Retinal pigment epithelial cell (primary cell): ENCODE measurements at places on chromosomes 1 and 21.
A peak's percentile ranks its signal among the peaks of the same experiment; 100 is the strongest.

GRCh38 chr1:246572785-246573184 is 6.5 kb downstream of the CNST start:
- no peak for DNase-seq

DNA sequence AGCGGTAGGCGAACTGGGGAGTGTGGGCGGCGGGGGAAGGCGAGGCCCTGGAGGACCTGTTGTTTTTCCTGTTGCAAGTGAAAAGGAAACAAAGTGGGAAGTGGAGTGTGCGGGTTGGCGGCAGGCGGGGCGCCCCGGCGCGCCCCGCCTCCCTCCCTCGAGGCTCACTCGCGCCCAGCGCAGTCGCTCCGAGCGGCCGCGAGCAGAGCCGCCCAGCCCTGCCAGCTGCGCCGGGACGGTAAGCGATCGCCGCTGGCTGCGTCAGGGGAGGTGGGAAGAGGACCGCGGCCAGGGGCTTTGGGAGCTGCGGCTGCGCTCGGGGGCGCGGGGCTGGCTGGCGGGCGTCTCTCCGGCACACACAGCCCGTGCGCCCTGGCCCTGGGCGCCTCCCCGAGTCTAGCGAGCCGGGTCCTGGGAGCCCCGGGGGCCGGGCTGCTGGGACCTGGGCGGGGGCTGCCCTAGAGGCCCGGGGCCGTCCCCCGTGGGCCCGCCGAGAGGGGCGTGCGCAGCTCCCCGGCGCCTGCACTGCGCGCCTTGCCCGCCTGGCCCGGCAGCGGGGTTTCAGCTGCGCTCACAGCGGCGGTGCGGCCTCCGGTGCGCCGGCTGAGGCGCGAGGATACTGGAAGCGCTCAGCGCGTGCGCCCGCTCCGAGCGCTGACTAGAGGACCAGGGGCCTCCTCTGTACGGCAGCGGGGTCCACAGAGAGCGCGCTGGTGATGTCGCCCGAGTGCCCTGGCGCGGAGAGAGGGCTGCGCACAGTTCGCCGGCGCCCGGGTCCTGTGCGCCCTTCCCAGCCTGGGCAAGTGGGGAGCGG is at the start of gene PIK3CD:
TSS of gene PIK3CD (plus strand) at position 167 of the 814 bp plus-strand sequence. CDS start 58,725 bp downstream, outside the sequence.
- no peak for DNase-seq

DNA sequence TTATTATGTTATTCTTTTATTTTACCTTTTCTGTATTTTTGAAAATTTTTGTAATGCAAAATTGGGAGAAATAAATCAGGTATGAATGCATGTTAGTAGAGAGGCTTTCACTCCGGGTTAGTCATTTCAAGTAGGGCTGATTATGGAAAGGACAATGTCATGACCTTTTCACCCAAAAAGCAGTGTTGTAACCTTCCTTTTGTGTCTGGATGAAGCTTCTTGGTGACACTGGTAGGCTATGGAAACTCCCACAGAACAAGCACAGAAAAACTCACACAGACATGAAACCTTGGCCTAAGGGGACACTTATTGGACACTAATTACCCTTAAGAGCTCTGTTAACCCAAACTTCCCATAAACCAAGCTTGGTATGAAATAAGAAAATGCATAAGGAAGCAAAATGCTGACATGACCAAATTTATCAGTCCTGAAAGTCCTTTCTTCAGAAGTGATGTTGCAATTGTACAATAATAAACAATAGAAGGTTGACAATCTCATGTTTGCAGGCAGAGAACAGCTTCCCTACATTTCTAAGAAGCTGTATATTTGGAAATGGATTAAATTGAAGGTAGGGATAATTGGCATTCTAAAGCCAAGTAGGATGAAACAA is 70.0 kb upstream of the KCNJ15 start:
- DNase-seq: no peak

DNA sequence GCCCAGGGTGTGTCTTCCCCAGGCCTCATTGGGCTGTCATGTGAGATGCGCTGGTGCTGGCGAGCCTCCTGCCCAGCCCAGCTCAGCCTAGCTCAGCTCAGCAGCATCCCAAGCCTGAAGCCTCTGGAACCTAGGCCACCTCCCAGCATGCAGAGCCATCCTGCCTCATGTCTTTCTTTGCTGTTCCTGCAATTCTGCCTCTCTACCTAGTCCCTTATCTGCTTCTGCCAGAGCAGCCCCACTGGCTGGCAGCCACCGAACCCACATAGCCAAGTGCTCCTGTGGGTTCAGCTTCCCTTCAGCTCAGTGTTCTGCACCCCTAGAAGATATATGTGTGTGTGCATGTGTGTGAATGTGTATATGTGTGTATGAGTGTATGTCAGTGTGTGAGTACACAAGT is 291.5 kb upstream of the VAMP3 start:
- DNase-seq: no peak

DNA sequence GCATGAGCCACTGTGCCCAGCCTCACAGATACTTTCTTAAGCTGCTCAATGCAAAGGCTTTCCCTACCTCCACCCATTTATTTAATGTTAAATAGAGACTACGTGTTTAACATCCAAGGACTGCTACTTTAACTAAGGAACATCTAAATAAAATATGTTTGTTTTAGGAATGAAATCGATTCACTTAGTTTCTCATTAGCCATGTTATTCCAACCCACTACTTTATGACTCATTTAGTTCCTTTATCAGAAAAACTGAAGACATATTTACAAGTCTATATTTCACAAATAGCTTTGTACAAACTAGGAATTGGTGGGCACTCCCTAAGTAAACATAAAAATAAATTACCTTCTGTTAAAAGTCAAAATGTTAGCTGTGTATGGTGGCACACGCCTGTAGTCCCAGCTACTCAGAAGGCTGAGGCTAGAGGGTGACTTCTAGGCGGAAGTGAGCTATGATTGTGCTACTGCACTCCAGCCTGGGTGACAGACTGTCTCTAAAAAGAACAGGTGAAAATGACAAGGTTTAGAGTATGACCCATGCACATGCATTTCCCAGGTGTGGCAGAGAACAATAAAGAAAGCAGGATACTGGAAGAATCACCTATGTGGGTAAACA is 39.9 kb upstream of the AK4 start:
- DNase-seq: no peak

DNA sequence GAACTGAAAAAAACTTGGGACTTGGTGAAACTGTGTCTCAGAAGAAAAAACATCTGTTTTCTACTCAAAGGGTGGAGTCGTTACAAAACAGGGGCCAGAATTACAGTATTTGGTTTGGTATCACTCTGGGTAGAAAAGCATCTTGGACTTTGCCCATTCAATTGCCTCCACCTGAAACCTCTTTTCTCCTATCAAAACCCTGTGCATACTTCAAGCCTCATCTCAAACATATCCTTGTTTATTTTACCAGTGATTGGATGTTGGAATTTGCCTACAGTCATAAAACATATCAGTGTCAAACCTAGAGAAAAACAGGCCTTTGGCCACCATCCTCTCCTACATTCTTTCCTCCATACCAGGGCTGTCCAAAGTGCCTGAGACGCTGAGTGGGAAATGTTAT is 281.5 kb downstream of the PLPP3 start:
- no peak for DNase-seq

DNA sequence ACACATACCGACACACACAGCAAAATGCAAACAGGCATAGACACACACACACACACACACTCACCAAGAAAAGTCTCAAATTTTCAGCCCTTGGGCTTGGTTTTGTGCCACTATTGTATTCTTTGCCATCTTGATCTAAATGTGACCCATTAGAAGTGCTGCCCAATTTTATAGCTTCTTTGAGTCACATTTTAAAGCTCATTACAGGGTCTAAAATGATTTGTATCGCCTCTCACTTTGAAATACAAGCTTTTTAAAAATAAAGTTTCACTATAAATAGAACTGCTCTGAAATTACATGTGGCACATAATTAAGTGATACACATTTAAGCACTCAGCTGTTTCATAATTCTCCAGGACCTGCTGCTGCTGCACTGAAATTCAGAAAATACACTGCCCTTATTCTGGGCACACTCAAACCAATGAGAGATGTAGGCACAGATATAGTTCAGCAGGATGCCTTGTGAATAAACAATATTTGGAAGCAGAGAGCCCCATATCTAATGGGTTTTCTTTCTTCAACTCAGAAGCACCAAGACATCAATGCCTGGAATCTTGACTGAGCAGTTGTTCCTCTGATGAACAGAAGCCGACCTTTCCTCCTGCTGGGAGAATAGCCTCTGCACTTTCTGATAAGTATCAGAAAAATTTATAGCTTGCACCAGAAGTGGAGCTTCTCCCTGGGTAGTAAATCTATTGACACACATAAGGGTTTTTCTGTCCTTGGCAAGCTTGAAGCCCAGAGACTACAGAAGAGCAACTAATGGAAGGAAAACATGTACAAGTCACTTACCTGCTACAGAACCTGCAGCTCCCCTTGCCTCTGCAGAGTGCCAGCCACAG is 37.0 kb upstream of the PLPPR4 start:
- no peak for DNase-seq

DNA sequence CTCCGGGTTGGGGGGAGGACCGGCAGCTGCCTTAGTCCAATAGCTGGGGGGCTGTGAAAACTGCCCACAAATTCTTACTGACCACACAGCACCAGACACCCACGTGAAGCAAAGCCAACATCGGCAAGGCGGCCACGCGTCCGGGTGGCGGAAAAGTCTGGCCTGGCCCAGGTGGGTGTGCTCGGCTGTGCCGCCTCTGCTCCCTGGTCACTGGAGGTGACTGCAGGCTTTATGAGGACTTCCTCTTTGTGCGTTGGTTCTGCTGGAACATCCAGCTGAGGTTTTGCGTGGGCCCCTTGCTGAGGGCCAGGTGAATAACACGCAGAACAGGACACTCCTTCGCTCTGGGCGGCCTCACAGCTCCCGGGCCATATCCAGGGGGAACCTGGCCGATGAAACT is 35.4 kb downstream of the FAAP20 start:
- DNase-seq: no peak

DNA sequence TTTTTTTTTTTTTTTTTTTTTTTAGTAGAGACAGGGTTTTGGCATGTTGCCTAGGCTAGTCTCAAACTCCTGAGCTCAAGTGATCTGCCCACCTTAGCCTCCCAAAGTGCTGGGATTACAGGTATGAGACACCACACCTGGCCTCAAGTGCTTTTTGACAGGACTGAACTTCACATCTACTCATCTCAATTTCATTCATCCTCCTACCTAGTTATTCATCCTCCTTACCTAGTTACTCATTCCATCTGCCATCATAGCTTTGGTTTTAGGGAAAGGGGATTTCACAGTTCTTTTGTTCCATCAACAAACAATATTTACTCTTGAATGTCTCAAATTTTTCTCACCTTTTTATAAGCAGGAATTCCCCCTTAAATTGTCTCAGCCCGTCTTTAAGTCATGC is 38.6 kb upstream of the RALGPS2 start:
- no peak for DNase-seq

GRCh38 chr21:41506611-41507520 is 1.1 kb downstream of the TMPRSS2 start:
- DNase-seq: no peak

DNA sequence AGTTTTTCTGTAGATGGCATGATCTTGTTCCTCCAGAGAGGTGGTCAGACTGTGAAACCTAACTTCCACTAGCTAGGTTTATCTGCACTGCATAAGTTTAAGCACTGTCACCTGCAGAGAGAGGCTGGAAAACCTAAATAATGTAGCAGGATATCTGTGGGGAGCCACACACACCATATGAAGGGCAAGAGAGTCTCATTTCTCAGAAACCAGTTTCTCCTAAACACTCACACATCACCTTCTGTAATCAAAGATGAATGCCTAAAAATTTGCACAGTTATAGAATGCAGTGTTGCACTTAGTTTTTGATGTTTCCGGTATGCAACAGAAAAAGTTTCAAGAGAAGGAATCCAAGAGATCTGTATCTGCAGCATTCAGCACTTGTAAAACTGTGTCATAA is 654.6 kb downstream of the ADGRL2 start:
- DNase-seq: no peak

- peak; percentile 93 for DNase-seq
These were observed 7.2 kb upstream of the SEMA4A start for GRCh38 chr1:156146020-156146768.

- no peak for DNase-seq
These were observed 14.6 kb downstream of the PALMD start for GRCh38 chr1:99660496-99660895.

DNA sequence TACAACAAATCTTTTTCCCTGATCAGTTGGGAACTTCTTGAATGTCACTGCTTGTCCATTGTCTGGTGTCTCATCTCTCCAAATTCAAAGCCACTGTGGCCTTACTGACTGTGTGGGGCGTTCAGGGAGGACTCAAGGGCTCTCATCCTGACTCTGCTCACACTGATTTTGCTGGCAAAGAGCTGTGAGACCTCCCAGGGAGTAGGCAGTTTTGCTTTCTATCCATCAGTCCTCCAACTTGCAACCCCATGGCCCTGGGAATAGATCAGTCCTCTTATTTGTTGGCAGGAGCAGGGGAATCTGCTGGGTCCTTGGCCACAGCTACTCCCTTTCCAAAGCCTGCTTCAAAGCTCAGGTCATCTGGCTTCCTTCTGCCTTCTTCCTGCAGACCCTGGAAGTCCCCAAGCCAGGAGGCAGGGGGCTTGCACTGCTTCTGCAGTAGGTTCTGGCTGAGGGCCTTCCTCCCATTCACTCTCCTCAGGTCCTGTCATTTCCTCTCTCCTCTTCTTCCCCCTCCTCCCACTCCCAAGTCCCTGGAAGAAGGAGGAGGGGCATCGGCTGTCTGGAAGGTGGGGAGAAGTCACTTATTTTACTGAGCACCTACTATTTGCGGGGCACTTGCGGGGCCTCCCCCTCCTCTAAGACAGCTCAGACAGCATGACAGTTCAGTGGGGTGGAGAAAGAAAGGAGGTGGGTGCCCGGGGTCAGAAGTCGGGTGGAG is 876 bp upstream of the NAV1 start:
- DNase-seq: no peak

GRCh38 chr21:31744182-31744800 is 12.4 kb upstream of the SCAF4 start:
- DNase-seq: no peak

DNA sequence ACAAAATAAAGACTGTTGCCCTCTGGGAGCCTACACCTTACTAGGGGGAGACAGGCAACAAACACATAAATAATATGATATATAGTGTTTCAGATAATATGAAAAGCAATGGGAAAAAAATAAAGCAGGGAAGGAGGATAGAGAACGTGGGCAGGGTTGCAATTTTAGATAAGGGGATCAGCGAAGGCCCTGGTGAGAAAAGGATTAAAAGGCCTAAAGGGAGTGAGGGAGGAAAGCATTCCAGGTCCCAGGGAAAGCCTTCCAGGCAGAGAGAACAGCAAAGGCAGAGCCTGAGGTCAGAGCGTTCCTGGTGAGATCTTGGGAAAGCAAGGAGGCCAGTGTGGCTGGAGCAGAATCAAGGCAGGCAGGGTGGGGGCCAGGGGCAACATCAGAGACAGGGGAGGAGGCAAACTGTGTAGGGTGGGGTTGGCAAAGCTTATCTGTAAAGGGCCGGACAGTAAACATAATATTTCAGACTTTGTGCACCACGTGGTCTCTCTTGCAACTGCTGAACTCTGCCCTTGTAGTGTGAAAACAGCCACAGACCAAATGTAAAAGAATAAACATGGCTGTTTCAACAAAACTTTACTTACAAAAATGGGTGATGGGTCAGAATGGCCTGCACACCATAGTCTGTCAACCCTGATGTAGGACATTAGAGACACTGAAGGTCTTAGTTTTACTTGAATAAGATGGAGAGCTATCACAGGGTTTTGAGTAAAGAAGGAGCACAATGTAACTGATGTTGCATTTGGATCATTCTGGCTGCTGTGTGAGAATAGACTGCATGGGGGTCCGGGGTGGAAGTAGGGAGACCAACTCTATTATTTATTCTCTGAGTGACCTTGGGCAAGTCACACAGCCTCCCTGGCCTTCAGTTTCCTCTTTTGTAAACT is 13.3 kb upstream of the CPT2 start:
- no peak for DNase-seq
